ENCODE measurements at places on chromosomes 16 and 17. TPM values are rescaled to one million over a fixed set of nuclear protein-coding genes. Genes with fewer than 3 reads are reported as not detected.

The IFT20 gene
- 22.3 TPM for total RNA-seq

GRCh38 chr17:42704490-42704836, 22.1 kb downstream of the CNTNAP1 start:
- H3K27me3 ChIP-seq: peaks cover under 1% of the 10 kb centered on the region
- DNase-seq: no peak
- H3K27ac ChIP-seq: no peak overlapping the region
- H3K36me3 ChIP-seq: peaks cover 69% of the 10 kb centered on the region
- H3K4me1 ChIP-seq: peaks cover 35% of the 10 kb centered on the region

- H3K27me3 ChIP-seq: peaks cover 16% of the 10 kb centered on the region
- H3K4me3 ChIP-seq: no peak overlapping the region
- no peaks in the 10 kb centered on the region for H3K36me3 ChIP-seq
- H3K4me1 ChIP-seq: peaks cover 29% of the 10 kb centered on the region
- H3K27ac ChIP-seq: no peak overlapping the region
Measured at GRCh38 chr16:31347445-31347844, 7.5 kb upstream of the ITGAX start.

DNA sequence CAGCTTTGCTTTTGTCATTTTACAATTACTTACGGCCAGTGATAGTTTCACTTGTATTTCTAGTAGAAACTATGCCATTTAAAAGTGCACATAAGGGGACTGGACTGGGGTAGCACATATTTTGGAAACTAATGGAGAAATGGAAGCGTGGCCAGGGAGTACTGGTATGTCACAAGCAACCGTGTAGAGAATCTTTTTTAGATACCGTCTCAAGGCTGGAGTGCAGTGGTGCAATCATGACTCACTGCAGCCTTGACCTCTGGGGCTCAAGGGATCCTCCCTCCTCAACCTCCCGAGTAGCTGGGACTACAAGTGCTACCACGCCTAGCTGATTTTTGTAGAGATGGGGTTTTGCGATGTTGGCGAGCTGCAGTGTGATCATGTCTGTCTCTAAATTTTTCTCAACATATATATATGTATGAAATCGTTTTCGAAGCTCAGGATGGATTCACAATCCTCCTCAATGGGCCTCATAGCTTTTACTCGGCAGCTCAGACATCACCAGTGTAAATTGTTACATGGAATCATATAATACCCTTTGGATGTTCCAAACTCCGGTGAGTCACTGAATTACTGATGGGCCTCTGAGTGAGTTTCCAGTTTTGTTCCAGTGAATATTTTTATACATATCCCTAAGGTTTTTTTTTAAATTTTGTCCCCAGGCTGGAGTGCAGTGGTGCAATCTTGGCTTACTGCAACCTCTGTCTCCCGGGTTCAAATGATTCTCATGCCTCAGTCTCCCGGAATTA, 51.7 kb downstream of the ZNF778 start:
- no peaks in the 10 kb centered on the region for H3K27me3 ChIP-seq
- H3K4me1 ChIP-seq: no peaks in the 10 kb centered on the region
- H3K27ac ChIP-seq: no peak overlapping the region

DNA sequence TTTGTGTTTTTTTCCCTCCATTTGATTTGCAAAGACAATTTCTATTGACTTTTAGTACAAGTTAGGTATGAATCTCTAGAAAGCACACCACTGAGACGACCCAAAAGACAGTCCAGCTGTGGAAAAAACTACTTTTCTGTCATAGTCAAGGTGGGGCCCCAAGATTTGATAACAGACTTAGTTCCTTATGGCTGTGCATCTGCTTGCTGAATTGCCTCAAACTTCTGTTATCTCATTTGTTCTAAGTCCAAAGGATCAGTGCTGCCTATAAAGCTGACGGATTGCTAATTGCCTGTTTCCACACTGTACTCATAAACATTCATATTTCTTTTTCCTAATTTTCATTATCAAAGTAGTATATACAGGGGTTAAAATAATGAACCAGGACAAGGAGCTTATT, 180.8 kb downstream of the SPECC1 start:
- H3K4me3 ChIP-seq: no peak overlapping the region
- H3K36me3 ChIP-seq: no peaks in the 10 kb centered on the region
- H3K27ac ChIP-seq: no peak overlapping the region
- H3K4me1 ChIP-seq: no peaks in the 10 kb centered on the region

DNA sequence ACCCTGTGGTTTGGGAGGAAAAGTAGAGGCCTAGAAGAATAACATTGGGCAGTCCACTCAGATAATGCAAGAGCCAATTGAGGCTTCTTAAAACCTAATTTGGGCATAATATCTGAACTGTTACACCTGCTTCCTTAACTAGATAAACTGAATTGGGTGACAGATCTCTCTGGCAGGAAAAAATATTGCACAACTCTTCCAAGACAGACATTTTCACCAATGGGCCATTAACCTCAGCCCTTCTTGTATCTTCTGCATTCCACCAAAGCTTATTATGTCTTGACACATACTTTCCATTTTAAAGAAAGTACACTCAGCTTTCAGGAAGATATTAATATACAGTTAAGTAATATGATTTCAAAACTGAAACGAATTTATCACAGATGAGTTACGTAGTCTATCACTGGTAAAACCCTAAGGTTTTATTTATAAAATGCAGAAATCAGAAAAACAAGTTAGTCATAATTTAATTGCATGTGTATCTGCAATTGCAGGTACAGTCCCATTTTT, 79.9 kb upstream of the MON1B start:
- no peak overlapping the region for H3K4me3 ChIP-seq
- H3K4me1 ChIP-seq: no peaks in the 10 kb centered on the region
- H3K36me3 ChIP-seq: no peaks in the 10 kb centered on the region
- no peak for DNase-seq
